ENCODE measurements at places on chromosomes 7 and 10.

GRCh38 chr7:51647931-51648351, 331.3 kb upstream of the COBL start:
- peak; percentile 6 for DNase-seq

GRCh38 chr10:43219848-43220247, 47.0 kb downstream of the RASGEF1A start:
- DNase-seq, result no peak

GRCh38 chr7:47239034-47239433, 342.9 kb downstream of the TNS3 start:
- DNase-seq, result no peak

DNA sequence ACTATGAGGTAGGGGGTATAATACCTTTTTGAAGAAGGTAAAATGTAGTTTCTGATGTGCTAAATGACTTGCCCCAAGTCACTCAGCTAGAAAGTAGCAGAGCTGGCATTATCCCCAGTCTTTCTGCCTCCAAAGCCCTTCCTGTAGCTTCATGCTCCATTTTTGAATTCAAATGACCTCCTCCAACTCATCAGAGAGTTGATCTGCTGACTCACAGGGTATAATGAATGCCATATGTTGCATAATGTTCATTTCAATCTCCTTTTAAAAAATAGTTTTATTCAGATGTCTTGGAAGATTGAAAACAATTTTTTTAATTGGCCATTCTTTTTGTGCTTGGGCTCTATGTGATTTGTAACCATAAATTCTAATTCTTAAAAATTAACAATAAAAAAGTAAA, 272.8 kb upstream of the IMMP2L start:
- DNase-seq, result no peak

DNA sequence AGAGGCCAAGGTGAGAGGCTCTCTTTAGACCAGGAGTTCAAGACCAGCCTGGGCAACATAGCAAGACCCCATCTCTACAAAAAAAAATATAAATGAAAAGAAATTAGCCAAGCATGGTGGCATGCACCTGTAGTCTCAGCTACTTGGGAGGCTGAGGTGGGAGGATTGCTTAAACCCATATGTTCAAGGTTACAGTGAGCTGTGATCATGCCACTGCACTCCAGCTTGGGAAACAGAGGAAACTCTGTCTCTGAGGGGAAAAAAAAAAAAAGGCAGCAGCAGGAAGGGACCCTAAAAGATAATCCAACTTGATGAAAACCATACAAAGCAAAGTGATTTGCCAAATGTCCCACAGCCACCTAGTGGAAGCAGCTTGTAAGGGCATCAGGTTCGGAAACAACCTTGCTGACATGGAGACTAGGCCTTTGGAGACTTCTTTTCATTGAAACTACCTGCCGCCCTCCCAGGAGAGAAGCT, 15.6 kb upstream of the PBLD start:
- peak; percentile 37 for DNase-seq

DNA sequence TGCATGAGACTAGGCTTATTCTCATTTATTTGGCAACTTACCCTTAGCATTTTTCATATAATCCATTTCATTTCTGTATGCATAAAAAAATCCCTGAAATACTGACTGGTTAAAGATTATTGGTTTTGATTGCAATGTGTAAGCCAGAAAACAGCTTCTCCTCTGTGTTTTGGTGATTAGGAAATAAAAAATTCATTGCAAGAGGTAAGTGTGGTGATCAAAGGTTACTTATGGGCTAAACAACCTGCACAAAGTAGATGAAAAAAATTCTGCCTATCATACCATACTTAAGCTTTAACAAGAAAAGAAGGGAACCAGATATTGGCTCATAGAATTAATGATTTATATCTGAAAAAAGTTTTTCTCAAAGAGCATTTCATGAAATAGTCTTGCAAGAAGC, 64.0 kb upstream of the TMEM168 start:
- no peak for DNase-seq

- DNase-seq, result no peak
Measured at GRCh38 chr7:99133766-99134564, 9.9 kb downstream of the SMURF1 start.

DNA sequence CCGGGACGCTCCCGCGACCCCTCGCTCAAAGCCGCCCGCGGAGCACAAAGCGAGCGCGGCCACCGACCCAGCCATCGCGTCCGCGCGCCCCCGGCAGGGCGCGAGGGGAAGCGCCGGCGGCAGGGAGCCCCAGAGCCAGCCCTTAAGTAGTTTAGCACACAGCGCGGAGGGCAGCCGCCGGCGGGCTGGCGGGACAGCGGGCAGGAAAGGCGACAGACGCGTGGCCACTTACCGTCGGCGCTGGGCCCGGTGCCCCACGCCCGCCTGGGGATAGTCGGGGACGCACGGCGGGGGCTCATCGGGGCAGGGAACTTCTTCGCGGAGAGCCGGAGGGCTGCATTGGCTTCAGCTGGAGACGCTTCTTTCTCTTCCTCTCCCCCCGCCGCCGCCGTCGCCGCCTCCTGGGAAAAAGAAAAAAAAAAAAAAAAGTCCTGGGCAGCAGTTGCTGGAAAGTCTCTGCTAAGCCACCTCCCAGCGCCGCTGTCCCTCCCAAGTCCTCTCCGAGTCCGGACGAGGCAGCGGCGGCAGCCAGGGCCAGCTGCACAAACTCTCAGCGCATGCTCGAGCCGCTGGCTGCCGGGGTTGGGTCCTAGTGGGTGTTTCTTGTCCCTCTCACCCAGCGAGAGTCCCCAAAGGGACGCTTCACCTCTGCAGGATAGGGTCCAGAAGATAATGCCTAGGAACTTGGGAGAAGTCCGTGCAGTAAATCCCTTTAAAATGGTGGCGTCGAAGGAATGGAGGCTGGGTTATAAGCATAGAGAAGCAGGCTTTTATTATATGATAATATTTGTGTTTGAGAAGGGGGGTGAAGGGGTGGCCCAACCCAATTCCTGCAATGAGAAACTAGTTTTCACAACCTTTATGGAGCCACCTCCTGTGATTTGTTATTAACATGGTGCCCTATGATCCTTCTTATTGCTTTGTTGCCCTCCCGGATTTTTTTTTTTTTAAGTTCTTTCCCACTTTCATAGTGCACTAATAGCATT, at the start of gene TSPAN12:
Gene TSPAN12 (minus strand): TSS at position 557 of the 986 bp plus-strand sequence. CDS start 1,381 bp downstream, outside the sequence.
- peak; percentile 84 for DNase-seq

DNA sequence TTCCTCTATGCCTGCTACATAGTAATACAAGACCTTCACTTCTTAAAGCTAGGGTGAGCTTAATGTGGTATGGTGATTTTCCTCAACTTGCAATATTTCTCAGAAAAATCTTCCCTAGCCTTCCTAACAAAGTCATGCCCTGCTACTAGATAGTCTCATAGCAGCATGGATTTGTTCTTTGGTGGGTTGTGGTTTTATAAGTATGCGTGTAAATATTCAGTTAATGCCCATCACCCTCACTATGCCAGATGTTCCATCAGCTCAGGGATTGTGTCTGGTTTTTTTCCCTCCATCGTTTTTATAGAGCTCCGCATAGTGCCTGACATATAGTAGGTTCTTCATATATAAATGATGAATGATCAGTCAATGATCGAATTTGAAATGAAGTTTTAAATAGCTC, 182.8 kb downstream of the CREB5 start:
- DNase-seq, result no peak

- DNase-seq, result no peak
Measured at GRCh38 chr10:74823791-74824183, 2.6 kb upstream of the KAT6B start.

DNA sequence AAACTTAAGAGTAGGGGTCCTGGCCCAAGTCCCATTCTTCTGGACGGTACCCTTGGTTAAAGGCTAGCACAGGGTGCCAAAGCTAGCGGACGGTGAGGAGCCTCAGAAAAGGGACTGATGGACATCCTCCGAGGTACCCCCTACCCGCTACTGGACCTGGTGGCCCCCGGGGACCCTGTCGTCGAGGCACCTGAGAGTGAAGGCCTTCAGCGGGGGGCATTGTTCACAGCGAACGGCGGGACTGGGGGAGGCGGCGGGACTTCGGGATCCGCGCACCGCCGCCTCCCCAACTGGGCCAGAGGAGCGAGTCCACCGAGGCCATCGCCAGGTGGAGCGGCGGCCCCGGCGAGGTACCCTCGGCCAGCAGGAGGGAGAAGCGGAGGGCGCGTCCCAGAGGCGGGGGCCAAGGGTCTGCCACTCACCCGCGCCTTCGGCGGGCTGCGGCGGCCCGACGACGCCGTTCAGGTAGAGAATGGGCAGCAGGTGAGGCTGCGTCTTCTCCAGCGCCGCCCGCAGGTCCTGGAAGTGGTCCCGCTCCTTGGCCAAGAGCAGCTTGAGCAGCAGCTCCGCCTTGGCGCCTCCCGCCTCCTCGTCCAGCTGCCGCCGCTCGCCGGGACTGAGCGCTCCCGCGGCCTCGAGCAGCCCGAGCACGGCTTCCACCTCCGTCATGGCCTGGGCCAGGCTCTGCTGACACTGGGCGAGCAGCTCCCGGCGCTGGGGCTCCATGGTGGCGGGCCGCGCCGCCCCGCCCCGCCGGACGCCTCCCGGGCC, 575 bp downstream of the DLG5 start:
- DNase-seq, result peak; percentile 15

DNA sequence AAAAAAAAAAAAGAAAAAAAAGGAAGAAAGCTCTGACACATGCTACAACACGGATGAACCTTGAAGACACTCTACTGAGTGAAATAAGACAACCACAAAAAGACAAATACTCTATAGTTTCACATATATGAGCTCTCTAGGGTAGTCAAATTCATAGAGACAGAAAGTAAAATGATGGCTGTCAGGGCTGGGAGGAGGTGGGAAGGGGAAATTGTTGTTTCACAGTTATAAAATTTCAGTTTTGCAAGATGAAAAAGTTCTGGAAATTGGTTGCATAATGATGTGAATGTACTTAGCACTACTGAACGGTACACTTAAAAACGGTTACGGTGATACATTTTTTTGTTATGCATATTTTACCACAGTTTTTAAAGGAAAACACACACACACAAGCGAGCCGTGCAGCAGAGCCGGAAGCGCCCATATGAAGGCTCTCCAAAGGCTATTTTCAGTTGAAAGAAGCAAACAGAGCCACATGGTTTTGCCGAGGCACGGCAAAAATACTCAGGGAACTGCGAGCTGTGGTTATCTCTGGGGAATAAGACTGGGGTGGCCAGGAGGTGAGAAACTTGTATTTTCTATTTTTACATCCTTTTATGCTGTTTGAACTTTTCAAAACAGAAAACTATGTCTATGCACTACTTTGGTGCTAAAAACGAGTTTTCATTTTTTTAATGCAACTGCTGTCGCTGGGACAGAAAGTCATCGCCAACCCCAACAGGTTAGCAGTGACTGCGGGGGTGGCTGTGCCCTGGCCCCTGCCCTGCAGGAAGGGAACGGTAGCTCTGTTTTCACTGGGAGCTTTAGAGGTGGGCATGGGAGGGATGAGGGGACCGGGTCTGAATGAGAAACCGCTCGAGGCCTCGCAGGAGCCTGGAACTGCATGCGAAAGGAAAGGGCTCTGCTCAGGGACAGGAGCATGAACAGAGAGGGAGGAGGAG, 132.9 kb downstream of the OAT start:
- DNase-seq, result no peak

DNA sequence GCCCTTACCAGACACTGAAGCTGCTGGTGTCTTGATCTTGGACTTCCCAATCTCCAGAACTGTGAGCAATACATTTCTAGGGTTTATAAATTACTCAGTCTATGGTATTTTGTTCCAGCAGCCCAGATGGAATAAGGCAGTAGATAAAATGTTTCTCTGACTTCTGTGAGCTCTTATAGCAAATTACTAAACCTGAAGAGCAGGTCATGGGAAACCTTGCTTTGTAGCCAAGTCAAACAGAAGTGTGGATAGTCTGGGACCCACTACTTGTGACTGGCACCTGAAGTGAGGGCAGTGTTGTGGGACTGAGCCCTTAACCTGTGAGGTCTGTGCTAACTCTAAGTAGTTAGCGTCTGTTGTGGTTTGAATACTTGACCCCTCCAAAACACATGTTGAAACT, 4.6 kb upstream of the TBRG4 start:
- DNase-seq, result no peak

GRCh38 chr10:14592566-14592965, 182.1 kb downstream of the FAM107B start:
- DNase-seq, result no peak

DNA sequence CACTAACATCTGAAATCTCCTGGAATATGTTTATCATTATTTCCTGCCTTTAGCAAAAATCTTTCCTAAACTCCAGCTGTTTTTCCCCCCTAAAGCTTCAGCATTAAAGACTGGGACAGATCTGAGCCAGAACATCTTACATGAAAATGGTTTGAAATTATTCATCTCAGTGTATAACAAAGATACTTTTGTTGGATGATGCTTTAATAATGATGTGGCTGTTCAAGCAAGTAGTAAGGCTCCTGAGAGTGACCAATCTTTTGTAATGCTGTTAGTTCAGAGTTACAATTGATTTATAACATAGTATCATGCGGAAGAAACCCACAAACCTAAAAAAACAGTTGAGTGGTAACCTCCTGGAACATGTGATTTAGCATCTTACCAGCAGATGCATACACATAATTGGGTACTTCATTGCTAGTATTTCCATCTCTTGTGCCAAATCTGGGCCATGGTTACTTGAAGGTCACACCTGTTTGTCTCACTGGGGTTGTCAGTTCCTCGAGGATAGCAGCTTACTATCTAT, 1.5 kb downstream of the BZW2 start:
- peak; percentile 47 for DNase-seq

GRCh38 chr10:11724938-11725776, 17.0 kb upstream of the ECHDC3 start:
- peak; percentile 4 for DNase-seq

DNA sequence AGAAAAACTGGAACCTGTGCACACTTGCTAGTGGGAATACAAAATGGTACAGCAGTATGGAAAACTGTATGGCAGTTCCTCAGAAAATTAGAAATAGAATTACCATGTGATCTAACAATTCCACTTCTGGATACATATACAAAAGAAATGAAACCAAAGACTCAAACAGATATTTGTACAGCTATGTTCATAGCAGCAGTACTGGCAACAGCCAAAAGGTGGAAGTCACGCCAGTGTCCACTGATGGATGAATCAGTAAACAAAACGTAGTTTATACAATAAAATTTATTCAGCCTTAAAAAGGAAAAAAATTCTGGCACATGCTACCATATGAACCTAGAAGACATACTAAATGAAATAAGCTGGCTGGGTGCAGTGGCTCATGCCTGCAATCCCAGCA, 23.0 kb downstream of the IDE start:
- no peak for DNase-seq

- DNase-seq, result no peak
Measured at GRCh38 chr7:47698386-47698785, 116.5 kb upstream of the TNS3 start.

- DNase-seq, result no peak
Measured at GRCh38 chr10:84755311-84755710, 426.9 kb downstream of the CCSER2 start.

DNA sequence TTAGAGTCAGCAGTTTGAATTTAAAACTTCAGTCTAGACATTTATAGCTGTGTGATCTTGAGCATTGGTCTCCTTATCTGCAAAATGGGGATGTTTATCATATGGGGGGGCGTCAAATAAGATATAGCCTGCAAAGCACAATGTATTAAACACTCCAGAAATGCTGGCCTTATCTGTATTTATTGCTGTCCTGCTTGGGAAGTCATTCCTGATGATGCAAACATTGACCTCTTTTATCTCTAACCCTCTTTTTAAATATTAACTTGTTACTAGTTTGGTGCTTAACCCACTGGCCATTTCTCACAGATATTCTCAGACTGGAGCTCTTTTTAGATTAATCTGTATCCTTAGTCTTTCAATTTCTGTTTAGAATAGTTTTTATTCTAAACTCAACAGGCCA, 13.2 kb downstream of the MRPS33 start:
- no peak for DNase-seq

GRCh38 chr7:33091111-33091531, 18.1 kb downstream of the RP9 start:
- no peak for DNase-seq

GRCh38 chr10:51607463-51607835, 91.9 kb downstream of the CSTF2T start:
- peak; percentile 4 for DNase-seq
